Stimulated activated CD8-positive, alpha-beta memory T cell treated with anti-CD3 and anti-CD28 coated beads, Interleukin-4, amount 100 ng/mL, for 48 hours (primary cell): ENCODE measurements at places on chromosomes 13 and 19.
A peak's percentile ranks its signal among the peaks of the same experiment; 100 is the strongest.

DNA sequence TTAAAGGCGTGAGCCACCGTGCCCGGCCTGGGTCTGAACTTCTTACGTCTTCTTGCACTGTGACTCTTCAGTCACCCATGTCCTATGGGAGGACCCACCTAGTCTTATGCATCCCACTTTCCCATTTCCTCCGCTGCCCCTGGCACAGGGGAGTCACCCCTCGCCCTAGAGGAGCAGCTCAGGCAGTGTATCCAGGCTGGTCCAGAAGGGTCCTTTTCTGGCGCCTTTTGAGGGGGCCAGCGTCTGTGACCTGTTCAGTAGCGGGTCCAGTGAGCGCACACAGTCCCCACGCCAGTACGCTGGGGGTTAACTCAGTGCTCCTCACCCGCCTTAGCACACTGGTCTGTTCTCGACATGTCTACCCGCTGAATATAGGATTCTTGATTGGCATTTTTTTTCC is 107.1 kb downstream of the TM9SF2 start:
- no peak for DNase-seq

- peak; percentile 53 for DNase-seq
Measured at GRCh38 chr13:94967183-94968039, 255.1 kb upstream of the SOX21 start.

GRCh38 chr19:48680436-48681126 is 7.8 kb upstream of the NTN5 start:
- no peak for DNase-seq

GRCh38 chr13:42820451-42820850 is 39.1 kb downstream of the FAM216B start:
- DNase-seq, result no peak

- DNase-seq, result no peak
Measured at GRCh38 chr19:56841193-56841543, 642 bp upstream of the PEG3 start.

DNA sequence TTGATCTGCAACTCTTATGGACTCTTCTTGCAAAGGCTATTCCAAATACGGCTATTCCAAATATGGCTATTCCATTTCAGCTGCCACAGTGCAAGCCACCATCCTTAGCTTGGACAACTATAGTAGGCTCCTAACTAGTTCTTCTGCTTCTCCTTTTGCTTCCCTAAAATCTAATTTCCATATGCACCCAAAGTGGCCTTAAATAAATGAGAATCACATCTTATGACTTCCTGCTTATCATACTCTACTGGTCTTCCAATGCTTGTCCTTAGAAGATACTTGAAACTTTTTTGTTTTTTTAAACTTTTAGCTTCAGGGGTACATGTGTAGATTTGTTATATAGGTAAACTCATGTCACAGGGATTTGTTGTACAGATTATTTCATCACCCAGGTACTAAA is 4.9 kb downstream of the UCHL3 start:
- no peak for DNase-seq

GRCh38 chr19:55441319-55441691 is 1.8 kb downstream of the SHISA7 start:
- no peak for DNase-seq

DNA sequence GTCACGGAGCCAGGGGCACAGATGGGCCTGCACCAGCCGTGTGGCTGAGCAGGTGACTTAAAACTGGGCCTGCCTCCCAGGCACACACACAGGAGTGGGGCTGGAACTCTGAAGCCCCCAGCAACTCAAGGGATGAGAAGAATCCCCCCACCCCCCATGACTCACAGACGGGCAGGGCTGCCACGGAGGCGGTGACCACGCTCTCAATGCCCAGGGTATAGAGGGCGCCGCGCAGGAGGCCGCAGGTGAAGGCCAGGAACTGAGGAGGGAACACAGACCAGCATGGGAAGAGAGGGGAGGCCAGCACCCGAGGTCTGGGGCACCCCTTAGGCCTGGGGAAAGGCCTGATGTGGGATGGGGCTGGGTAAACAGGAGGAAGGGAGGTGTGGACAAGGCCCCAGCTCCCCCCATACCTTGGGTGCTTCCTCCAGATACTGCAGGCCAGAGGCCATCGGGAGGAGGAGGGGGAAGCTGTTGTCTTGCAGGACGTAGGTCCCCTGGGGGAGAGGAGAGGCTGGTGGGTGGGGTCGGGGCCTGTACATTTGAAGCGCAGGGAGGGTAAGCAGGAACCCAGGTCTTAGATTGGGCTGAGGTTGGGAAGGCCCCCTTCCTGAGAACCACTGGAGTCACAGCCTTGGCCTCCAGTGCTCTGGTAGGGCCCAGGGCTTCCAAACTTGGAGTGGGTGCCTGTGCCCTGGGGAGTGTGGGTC is 3.1 kb upstream of the NKPD1 start:
- DNase-seq, result no peak

DNA sequence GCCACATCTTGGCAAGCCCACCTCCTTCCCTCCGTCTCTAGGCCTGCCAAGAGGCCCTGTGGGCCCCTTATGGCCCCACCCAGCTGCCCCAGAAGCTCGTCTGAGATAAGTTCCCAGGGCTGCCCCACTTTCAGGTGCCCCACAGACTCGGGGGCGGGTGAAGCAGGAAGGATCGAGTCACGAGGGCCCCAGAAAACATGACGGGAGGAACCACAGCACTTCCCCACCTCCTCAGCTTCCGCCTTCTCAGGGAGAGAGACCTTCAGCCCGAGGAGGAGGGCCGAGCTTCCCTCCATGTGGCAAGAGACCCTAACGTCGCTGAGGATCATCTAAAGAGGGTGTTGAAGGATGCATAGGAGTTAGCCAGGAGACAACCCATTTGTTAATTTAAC is 4.5 kb upstream of the IL12RB1 start:
- peak; percentile 91 for DNase-seq

- DNase-seq, result no peak
Measured at GRCh38 chr13:101397742-101398141, 18.6 kb downstream of the NALCN start.

DNA sequence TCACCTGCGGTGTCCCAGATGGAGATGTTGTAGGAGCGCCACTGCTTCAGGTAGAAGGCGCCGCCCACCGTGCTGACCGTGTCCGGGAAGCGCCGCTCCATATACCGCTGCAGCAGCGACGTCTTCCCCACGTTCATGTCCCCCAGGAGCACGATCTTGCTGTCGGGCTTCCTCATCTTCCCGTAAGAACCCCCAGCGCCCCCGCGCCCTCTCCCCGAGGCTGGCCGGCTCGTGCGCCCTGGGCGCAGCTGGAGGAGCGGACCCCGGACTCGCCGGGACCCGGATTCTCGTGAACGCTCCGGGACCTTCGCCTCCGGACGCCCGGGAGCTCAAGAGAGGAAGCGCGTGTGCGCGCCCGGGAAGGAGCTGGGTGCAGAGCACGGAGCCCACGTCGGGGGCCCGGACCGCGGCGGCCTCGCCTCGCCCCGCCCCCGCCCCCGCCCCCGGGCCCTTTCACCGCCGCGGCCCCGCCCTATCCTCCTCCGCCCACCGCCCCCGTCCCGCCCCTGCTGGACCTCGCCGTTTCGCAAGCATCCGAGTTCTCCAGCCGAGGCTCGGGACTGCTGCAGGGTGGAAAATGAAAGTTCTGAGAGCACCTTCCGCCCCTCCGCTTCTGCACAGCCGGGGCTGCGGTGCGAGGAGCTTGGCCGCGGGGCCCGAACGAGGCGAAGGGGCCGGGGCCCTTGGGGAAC is at the start of gene RAB20:
Gene RAB20 (minus strand): TSS at position 379 of the 692 bp plus-strand sequence. CDS start 203 bp downstream, at position 176.
- DNase-seq, result peak; percentile 65

DNA sequence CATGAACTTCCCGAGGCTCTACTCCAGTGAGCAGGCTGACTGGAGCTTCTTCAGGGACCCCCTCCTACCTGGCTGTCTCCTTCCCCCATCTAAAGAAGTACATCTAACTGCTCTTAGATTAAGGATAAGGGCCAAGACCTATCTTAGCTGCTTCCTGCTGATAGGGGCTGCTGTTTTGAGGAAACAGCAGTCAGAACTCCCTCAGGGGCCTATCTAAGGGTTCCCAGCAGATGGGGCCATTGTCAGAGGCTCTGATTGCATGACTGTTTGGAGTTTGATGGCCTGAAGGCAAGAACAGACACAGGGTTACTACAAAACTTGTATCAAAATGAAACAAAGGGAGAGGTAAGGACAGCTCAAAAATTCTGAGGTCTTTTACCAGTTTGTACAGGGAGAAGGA is 2636.9 kb upstream of the PCDH20 start:
- DNase-seq, result no peak

GRCh38 chr13:36822785-36823184 is 3.8 kb downstream of the RFXAP start:
- no peak for DNase-seq

GRCh38 chr19:23049256-23049655 is 46.3 kb upstream of the ZNF728 start:
- DNase-seq, result no peak

DNA sequence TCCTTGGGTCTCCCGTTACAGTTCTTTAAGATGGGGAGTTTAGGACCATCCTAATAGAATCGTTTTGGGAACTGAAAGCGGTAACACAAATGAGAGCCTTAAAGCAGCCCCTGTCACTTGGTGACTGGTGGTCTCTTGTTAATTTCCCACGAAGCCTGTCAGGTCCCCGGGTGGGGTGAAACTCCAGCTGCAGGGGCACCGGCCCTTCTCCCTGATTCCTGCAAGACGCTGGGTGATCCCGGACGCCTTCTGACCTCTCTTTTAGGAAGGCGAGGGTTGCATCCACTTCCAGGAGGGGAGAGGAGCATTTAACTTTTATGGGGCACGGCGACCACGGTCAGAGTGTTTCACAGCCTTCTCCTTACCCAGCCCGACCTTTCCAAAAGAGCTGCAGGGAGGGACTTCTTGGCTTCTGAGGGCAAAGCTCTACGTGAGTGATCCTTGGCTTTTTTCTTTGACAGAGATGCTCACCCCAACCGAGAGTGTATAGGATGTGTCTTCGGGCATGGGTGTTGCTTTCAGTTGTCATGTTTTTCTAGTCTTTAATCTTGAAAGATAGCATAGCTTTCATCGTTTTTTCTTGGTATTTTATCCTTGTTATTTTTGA is 688 bp downstream of the ZNF225 start:
- DNase-seq, result no peak

DNA sequence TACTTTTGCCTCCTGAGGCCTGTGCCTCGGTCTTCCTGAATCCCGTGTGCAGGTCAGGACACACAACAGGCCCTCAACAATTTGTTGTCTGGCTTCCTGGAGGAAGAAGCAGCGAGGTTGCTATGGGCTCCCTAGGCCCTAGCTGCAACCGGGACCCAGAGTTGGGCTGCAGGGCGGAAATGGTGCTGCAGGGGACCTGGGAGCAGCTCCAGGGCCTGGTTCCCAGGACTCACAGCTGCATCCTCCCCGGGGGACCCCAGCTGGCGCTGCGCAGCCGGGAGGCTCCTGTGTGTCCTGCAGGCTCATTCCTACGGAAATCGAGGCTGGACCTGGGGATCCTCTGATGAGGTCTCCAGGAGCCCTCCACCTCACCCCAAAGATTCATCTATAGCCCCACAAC is 999 bp upstream of the TNFAIP8L1 start:
- DNase-seq, result no peak

- DNase-seq, result no peak
Measured at GRCh38 chr13:103878891-103879605, 812.8 kb upstream of the SLC10A2 start.

- DNase-seq, result no peak
Measured at GRCh38 chr13:34070006-34070405, 252.1 kb downstream of the RFC3 start.

- DNase-seq, result no peak
Measured at GRCh38 chr13:78247362-78247761, 328.7 kb upstream of the EDNRB start.

- peak; percentile 20 for DNase-seq
Measured at GRCh38 chr19:35249848-35250711, 1.3 kb downstream of the LSR start.

DNA sequence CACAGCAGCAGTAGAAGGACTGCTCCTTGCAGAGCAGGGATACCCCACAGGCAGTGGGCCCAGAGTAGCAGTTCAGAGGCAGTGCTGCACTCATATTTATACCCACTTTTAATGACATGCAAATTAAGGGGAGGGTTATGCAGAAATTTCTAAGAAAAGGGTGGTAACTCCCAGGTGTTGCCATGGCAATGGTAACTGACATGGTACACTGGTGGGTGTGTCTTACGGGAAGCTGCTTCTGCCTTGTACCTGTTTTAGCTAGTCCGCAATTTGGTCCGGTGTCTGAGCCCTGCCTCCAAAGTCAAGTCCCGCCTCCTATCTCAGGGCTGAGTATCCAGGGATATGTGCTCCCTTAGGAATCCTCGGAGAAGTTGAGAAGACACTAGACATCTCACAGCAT is 79.2 kb upstream of the UQCRFS1 start:
- DNase-seq, result no peak

DNA sequence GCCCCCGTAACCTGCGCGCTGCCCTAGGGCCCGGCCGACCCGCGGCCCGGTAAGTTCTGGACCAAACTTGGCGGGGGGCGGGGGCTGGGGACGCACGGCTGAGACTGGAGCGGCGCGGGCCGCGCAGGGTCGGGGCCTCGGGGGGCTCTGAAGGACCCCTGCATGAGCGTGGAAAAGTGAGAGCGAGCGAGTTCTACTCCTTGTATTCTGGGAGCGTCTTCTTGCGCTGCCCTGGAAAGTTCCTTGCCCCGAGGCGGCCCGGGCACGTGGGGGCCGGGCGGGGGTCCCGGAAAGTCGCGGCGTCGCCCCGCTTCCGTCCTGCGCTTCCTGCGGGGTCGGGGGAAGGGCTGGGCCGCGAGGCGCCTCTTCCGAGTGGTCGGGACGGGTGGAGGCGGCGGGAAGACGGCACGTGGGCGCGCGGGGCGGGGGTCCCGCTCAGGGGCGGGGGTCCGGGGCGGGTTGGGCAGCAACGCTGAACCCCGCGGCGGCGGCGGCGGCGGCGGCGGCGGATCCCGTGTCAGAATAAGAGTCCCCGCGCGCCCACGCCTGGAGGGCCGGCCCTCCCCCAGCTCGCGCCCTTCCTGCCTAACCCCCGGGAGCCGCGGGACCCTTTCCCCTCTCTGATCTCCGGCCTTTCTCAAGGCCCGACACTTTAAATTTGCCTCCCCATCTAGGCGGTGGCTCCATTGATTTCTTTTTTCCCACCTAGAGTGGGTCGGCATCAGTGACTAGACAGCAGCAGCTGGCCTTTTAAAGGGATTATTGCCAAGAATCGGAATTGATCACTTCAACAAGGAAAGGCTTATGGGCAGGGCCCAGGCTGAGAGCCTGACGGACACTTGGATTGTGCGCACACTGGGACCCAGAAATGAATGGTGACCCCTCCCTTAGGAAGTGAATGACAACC is 749 bp downstream of the GATAD2A start:
- peak; percentile 73 for DNase-seq

- no peak for DNase-seq
Measured at GRCh38 chr19:10043286-10043927, 30.1 kb downstream of the RDH8 start.

- DNase-seq, result no peak
Measured at GRCh38 chr19:6059396-6059947, 50.8 kb downstream of the RFX2 start.

DNA sequence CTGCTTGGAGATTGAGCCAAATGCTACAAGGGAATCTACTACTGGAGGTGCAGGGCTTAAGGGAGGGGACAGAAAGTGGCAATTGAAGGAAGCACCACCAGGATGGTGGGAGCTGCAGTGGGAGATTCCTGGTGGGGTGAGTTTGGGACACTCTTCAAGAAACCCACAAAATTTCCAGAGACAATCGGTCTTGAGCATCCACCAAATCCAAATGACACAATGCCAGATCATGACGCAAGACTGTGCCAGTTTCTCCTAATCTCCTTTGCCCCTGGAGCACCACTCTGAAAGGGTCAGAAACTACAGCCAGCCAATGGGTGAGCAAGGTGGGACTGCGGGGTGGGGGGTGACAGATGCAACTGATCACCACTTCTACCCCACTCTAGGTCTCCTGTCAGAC is 78.7 kb downstream of the LRRC63 start:
- DNase-seq, result no peak
